ENCODE measurements at places on chromosomes 3 and 15.

DNA sequence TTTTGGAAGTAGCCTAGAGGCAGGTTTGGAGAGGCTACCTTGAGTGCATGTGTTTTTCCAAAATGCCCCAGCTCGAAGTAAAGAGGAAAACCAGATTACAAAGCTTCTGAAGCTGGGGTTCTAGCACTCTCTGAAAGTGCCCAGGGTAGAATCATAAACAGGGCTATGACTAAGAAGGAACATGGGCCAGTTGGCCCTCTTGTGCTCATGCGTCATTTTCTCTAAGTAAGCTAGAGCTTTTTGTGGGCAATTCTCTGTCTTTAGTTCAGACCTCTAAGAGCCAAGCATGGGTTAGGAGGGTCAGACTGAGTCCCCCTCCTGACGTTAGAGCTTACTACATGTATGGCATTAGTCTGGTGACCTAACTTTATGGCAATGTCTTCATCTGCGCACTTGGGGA, 129.5 kb upstream of the UMPS start:
- no peak for DNase-seq

- peak; percentile 81 for DNase-seq
Observed at GRCh38 chr3:42443819-42444436, 33.5 kb upstream of the LYZL4 start.

DNA sequence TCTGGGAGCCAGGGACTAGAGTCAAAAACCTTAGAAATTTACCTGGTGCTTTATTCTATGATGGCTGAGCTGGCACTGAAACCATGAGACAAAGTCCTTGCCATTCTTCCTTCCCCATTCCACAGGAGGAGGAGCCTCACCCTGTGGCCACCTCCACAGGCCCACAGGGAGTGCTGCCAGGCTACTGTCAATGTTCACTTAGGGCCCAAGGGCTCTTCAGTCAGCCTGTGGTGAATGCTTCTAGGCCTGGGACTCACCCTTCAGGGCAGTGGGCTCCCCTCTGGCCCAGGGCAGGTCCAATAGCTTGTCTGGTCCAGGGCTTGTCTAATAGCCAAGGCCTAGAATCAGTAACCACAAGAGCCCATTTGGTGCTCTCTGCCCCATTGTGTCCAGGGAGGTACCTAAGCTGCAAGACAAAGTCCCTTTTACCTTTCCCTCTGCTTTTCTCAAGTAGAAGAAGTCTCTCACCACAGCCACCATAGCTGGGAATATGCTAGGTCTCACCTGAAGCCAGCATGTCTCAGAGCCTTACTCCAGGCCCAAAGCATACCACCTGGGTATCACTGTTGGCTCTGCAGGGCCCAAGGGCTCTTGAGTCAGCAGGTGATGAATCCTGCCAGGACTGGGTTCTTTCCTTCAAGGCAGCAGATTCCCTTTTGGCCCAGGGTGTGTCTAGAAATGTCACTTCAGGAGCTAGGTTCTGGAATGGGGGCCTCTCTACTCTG, 61.8 kb upstream of the CHRNB4 start:
- no peak for DNase-seq

DNA sequence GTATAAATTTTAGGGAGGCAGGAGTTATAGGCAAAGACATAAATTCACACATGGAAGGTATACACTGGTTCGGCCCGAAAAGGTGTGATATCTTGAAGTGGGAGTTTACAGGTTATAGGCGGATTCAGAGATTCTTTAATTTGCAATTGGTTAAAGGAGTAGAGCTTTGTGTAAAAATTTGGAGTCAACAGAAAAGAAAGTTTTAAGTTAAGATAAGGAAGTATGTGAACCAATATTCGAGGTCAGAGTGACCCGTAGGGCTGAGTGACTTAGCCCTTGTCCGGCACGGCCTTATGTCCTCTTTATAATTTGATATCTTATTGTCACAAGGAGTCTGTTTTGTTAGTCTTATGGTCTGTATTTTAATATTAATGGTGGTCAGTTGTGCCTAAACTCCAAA, 10.6 kb upstream of the THSD4 start:
- no peak for DNase-seq

DNA sequence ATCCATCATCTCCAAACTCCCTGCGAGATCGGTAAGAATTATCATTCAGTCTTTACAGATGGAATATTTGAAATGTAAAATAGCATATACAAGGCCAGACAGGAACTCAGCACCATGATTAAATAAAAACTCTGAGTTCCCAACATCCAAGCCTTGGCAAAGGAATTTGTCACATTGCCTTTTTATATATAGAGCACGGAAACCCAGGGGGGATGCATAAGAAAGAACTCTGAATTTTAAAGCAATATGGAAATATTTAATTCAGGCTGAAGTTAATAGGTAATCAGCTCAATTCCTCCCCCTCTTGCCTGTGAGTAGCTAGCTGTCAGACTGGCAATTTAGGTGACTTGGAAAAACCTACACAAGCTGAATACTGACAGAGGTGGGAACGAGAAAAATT, 217.9 kb upstream of the KCNMB2 start:
- DNase-seq: no peak

DNA sequence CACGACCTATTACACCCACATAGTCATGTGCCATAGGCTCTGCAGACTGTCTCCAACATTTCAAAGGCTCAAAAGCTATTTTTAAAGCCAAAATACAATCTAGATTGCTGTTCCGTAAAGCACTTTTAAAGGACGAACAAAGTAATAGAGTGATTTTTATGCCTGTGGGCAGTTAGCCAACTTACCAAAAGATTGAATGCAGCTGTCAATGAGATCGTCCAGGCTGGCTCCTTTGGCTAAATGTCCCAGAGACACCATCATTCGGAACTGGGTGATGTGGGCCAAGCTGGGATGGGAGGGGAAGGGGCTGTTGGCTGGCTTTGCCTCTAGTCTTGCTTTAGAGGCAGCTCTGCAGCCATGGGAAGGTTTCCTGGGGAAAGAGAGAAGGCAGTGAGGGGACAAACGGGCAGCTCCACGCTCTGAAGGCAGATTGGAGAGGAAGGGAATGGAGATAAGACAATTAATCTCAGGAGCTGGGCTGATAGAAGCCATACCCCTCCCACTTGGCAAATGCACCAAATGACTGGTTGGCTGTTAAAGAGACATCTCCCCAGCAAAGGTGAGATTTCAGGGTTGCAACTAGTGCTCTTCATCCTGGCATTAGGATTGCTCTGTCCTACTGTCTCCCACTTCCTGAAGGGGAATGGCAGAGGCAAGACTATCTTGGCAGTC, 4.8 kb downstream of the RASGRP1 start:
- no peak for DNase-seq
